Stimulated activated CD8-positive, alpha-beta memory T cell treated with anti-CD3 and anti-CD28 coated beads, Interleukin-7, amount 100 ng/mL, for 48 hours (primary cell): ENCODE measurements at places on chromosomes 2 and 18.

- no peak for DNase-seq
Measured at GRCh38 chr18:44781886-44782285, 101.2 kb downstream of the SETBP1 start.

- DNase-seq = no peak
Measured at GRCh38 chr2:24632172-24632571, 141.1 kb downstream of the NCOA1 start.

DNA sequence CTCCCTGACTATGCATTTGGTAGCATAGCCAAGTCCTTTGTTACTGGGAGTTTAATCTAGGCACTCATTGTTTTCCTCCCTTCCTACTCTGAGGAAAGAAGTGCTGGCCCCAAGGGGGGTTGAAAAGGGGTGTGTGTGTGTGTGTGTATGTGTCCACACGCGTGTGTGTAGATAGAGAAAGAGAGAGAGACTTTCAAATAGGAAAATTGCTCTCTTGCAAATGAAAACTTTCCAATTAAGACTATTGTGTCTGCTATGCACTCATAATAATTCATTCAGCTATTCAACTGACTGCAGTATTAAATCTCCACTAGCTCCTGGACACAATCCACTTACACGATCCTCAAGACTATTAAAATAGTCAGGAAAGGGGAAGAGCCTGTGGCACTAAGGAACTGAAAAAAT is 92.9 kb upstream of the CSRNP3 start:
- DNase-seq = no peak

- no peak for DNase-seq
Measured at GRCh38 chr2:50086450-50086849, 932.1 kb upstream of the FSHR start.

GRCh38 chr2:26185304-26185928 is 12.5 kb downstream of the GAREM2 start:
- no peak for DNase-seq
